ENCODE measurements at places on chromosomes 4 and X.

- no peak for DNase-seq
These were observed 97.8 kb downstream of the ZNF674 start for GRCh38 chrX:46447384-46447783.

GRCh38 chrX:143632625-143633410, 3.1 kb downstream of the SLITRK4 start:
- DNase-seq = no peak

DNA sequence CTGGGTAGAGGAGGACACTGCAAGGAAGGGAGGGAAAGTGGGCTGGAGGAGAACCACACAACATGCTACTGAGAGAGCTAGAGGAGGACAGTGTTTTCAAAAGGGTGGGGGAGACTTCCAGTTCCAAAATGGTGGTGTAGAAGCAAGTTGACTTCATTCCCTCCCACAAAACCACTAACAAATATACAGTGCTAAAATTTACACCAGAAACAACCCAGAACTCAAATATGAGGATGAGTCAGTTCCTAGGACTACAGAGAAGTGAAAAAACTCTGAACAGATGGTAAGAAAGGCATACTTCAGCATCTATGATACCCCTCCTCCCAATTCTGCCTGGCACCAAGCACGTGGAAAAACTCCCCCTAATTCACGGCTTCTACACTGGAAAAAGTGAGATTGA, 9.8 kb downstream of the AADAT start:
- DNase-seq = no peak

DNA sequence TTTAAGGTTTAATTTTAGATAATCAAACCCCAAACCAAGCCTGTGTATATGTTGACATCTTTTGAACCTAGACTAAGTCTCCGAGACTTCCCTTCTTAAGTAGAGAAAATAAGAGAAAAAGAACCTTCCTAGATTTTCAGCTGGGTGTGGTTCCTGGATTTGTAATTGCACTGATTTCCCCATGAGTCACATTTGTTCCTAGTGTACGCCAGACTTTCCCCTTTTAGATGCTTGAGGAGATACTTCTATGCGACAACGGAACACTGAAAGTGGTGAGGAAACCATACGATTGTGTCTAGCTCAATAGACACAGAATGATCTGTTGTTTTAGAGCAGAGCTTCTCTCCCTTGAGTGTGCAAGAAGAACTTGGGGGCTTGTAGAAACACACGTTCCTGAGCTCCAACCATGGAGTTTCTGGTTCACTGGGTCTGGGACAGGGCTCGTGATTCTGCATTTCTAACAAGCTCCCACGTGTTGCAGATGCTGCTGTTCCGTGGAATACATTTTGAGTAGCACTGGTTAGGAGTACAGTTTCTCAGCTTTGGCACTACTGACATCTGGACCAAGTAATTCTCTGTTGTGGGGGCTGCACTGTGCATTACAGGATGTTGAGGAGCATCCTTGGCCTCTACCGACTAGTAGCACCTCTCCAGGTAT, 87.1 kb downstream of the AMELX start:
- DNase-seq = no peak

- no peak for DNase-seq
These were observed 22.4 kb downstream of the GAB1 start for GRCh38 chr4:143358923-143359643.

- DNase-seq = no peak
These were observed 36.6 kb downstream of the ADRA2C start for GRCh38 chr4:3802571-3803474.

- no peak for DNase-seq
These were observed 549.9 kb upstream of the AMOT start for GRCh38 chrX:113390531-113390930.

- no peak for DNase-seq
These were observed 272.5 kb upstream of the TRAM1L1 start for GRCh38 chr4:117357866-117358265.

DNA sequence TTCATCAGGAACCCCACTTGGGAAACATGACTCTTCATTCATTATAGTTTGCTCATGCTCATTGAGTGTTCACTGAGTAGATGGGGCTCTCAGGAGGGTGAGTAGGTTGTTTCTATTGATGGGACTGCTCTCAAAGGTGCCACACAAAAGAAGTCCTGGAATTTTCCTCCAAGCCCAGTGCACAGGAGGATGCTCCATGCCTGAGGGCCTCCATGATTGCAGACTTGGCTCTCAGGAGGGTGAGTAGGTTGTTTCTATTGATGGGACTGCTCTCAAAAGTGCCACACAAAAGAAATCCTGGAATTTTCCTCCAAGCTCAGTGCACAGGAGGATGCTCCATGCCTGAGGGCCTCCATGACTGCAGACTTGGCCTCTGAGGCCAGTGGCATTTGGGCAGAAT, 108.5 kb downstream of the ZNF674 start:
- no peak for DNase-seq

DNA sequence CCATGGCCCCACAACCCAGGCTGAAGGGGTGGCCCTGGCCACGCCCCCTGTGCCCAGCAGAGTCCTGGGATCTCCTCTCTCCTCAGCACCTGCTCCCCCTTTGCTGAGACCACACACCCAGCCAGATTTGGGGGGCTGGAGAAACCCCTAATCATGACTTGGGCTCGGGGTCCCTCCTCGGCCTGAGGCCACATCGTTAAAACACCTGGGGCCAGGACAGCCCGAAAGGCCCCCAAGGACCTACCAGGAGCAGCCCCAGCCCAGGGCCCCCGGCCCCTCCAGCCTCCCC, 116.7 kb downstream of the FAM53A start:
- DNase-seq = no peak

DNA sequence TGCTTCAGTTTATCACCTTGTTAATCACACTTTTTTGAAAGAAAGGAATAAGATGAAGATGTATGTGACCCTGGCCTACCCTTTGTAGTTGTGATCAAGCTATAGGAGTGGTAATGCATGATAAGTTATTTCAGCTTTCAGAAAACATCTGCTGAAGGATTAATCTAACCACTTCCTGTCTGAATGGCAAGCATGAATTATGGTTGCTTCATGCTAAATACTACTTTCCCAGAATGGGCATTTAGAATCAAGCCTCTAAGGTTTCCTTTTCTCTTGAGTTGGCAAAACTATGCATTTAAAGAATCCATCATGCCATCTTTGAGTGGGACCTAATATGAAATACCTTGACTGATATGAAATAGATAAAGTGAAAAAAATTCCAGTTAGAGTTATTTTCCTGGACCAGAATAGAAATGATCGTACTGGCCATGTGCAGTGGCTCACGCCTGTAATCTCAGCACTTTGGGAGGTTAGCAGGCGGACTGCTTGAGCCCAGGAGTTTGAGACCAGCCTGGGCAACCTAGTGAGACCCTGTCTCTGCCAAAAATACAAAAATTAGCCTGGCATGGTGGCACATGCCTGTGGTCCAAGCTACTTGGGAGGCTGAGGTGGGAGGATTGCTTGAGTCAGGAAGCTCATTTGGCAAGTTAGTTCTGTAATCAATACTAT, 59.1 kb downstream of the ANXA3 start:
- no peak for DNase-seq

DNA sequence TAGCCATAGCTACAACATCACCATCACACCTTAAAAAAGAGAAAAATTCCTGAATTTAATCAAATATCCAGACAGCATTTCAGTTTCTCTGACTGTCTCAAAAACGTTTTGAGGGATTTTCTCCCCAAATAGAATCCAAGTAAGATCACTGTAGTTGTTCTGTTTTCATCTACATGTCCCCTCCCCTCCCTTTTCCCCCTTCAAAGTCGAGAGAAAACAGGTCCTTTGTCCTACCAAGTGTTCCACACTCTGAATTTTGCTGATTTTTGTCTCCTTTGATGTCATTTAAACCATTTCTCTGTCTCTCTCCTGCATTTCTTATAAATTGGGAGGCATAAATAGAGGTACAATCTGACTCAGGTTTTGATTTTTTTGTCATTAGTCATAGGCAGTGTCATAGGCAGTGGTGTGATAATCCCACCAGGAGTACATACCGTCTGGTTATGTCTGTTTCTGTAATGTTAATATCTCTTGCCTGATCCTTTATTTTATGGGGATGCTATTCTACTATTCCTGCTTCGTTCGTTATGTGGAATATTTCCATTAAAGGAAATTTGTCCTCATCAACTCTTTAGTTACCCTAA, 348.6 kb downstream of the PTTG2 start:
- DNase-seq = no peak

- DNase-seq = no peak
These were observed 102.9 kb downstream of the GRXCR1 start for GRCh38 chr4:42995343-42995944.

GRCh38 chr4:176726803-176727202, 65.9 kb downstream of the VEGFC start:
- no peak for DNase-seq

- DNase-seq = no peak
These were observed 260.9 kb upstream of the RPS6KA3 start for GRCh38 chrX:20527558-20528011.

- DNase-seq = no peak
These were observed 795.6 kb downstream of the IL1RAPL1 start for GRCh38 chrX:29382811-29383210.

- no peak for DNase-seq
These were observed 97.8 kb upstream of the USP9X start for GRCh38 chrX:40987413-40987812.

DNA sequence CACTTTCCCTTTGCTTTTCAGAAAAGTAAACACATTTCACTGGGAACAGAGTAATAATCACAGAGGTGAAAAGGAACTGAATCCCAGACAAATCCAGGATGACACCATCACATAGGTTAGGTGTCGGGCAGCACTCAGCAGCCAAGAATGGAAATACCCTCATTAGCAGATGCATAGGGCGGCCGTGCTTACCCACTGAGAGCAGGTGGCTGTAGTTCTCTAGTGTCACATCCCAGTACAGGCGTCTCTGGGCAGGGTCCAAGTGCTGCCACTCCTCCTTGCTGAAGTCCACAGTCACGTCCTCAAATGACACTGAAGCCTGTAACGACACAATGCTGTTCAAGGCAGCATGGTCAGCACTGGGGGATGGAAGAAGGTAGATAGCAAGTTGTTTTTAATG, 26.9 kb downstream of the ZNF41 start:
- DNase-seq = no peak

- DNase-seq = no peak
These were observed 19.5 kb downstream of the AP1AR start for GRCh38 chr4:112251019-112251643.

GRCh38 chr4:19230906-19231545, 1020.7 kb upstream of the SLIT2 start:
- DNase-seq = no peak

DNA sequence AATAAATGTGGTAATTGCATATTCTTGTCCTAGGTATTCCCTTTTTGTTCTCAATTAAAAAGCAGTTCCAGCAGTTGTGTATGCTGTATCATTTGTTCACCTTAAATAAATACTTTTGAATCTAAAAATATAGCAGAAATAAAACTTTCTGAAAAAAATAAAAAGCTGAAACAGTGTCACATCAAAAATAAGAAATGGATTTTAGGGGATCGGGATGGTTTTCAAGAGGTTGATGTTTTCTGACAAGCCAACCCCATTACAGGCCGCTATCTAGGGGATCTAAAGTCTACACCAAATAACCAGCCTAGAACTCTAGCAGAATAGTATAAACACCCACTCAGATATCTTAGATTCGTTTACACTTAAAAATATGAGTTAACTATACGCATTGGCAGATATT, 95.4 kb upstream of the MAML3 start:
- DNase-seq = no peak

DNA sequence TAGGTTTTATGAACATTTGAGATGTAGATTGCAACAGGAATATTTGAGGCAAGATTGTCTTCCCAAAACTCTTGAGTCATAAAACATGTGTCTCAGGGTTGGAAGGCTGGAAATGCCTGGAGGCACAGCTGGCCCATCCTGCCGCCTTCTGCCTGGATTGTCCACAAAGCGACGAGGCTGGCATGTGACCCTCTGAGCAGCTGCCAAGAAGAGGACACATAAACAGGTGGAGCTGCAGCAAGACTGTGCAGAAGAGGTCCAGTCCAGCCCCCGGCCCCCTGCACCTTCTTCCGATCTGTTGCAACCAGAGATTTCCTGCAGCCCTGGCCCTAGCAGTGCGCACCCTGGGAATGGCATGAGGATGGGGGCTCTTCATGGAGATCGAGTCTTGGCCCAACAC, 101.9 kb upstream of the BCOR start:
- DNase-seq = no peak

- DNase-seq = no peak
These were observed 164.9 kb downstream of the DTHD1 start for GRCh38 chr4:36446275-36446674.

DNA sequence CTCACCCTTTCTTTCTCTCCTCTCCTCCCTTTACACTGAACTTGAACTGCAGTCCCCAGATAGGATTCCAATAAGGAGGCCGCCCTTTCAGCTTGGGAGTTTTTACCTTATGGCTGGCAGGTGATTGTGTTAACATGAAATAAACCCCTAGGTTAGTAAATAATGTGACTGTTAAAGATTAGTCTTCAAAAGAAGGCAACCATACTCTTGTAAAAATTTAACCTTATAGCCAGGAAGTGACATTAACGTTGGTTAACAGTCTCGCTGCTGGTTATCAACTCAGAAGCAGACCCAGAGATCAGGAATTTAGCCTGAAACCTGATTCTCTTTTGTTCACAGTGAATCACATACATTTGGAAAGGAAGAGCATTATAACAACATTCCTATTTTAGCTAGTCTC, 15.2 kb downstream of the FHDC1 start:
- no peak for DNase-seq

DNA sequence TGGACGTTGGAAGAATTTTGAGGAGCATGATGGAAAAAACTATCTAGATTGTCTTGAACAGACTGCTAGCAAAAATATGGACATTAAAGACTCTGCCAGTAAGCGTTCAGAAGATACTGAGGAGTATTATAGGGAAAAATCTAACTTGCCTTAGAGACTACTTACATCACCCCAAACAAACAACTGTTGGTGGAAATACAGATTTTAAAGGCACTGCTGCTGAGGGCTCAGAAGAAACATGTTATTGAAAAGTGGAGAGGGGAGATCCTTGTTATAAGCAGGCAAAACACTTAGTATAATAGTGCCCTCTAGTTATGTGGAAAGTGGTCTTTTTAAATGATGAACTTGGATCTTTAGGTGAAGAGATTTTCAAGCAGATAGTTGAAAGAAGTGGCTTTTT, 29.2 kb downstream of the MAD2L1 start:
- DNase-seq = no peak

GRCh38 chrX:136262812-136263315, 11.7 kb upstream of the MAP7D3 start:
- DNase-seq = no peak

DNA sequence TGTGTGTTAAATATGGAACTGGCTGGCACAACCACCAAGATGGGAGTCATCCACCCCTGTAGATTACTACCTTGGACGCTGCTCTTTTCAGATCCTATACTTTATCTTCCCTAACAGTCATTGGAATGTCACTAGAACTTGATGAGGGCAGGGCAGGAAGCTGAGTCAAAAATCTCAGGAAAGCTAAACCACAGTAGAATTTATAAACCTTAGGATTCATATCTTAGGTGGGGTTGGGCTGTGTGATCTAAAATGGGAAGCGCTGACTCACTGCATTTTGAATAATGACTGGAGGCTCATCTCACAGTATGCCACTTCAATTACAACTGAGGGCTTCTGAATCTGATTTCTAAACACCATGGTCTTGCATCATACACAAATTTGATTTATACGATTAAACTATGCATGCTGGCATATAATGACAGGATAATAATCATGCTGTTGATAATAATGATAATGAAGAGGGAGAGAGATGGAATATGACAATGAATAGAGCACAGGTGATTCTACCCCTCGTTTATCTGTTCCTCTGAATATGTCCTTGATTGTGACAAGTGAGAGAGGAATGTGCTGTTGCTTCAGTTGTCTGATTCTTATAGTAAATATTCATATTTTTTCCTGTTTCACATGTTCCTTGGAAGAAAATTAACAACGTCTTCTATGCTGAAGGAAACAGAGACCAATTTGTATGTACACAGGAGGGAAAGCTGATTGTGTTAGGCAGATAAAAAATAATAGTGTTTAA, 270.3 kb upstream of the HS3ST1 start:
- no peak for DNase-seq

Data from stimulated activated CD4-positive, alpha-beta T cell treated with anti-CD3 and anti-CD28 coated beads, Interleukin-4, amount 100 ng/mL, for 1 hour (primary cell).